G401 (cell line): ENCODE measurements at places on chromosomes 7 and 10.

GRCh38 chr10:59085054-59085453, 91.4 kb upstream of the PHYHIPL start:
- no peak for DNase-seq

DNA sequence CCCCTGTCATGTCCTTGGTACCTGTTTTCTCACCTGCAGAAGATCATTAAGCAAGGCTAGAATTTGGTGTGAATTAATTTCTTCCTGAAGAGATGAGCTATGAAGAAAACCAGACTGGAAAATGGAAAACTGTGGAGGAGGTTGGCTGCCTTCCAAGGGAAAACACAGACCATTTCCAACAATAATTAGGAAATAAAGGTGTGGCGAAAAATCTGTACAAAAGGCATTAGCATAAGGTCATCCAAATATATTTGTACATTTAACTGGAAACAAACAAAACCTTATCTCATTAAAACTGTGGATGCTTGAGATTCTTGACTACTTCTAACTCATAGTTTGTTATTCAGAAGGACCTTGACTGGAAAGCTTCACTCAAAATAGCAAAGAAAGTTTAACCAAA, 1.7 kb downstream of the STN1 start:
- DNase-seq = peak; percentile 54

DNA sequence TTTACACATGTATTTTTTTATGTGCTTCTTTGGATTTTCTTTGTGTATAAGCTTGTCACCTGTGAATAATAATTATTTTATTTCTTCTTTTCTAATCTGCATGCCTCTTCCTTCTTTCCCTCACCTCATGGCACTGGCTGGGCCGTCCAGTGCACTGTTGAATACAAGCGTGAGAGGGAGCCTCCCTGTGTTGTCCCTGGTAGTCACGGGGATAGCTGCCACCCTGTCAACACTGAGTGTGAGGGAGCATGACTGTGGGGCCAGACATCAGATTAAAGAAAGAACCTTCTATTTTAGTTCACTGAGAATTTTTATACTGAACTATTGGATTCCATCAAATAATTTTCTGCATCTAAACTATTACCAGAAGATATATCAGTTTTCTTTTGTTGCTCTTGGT, 187.9 kb downstream of the CDC14C start:
- no peak for DNase-seq

- no peak for DNase-seq
Observed at GRCh38 chr7:105860793-105861192, 15.6 kb downstream of the ATXN7L1 start.

GRCh38 chr10:119652361-119652730, 1.2 kb downstream of the BAG3 start:
- peak; percentile 83 for DNase-seq

DNA sequence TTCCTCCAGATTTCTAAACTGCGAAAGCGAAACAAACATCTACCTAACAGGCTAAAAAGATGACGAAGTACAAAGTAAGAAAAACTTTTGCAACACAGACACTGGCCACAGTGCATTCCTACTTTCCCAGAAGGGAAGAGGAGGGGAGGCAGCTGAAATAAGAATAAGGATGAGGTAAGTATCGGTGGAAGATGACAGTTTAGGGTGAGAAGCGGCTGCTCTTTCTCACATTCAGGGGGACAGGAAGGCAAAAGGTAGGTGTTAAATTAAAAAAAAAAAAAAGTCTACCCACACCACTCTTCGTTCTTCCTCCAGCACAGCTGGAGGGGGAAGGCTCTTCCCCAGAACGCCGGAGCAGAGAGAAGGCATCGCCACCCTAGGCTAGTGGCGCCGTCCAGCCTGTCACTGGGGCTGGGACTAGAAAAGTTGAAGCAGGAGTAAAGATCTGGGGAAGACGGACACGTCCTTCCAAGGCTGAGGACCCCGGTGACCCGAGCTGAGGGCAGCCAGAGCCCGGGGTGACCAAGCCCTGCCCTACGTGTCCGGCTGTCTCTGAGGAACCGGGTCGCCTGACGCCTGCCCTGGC, 846 bp downstream of the DNAJC1 start:
- DNase-seq = no peak

- no peak for DNase-seq
Observed at GRCh38 chr10:19710600-19710999, 105.6 kb upstream of the PLXDC2 start.

- no peak for DNase-seq
Observed at GRCh38 chr10:86263209-86263608, 103.4 kb downstream of the GRID1 start.

DNA sequence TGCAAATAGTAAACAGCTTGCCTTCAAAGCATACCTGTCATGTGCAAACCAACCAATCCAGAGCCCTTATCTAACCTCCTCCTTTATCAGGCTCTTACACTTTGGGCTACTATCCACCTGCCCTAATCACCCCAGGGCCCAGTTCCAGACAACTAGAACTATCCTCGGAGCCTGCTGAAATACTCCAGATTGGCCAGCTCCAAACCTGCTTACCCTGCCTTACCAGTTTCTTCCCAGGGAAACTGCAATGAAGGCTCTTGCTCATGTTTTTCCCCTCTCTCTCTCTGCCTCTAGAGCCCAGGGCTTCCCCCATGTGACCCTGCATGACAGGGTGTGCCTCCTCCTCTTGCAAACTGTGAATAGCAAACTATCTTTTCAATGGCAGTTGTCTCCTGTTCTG, 81.4 kb upstream of the CAPZA2 start:
- no peak for DNase-seq

- DNase-seq = peak; percentile 29
Observed at GRCh38 chr7:141551782-141552181, 572 bp downstream of the AGK start.

DNA sequence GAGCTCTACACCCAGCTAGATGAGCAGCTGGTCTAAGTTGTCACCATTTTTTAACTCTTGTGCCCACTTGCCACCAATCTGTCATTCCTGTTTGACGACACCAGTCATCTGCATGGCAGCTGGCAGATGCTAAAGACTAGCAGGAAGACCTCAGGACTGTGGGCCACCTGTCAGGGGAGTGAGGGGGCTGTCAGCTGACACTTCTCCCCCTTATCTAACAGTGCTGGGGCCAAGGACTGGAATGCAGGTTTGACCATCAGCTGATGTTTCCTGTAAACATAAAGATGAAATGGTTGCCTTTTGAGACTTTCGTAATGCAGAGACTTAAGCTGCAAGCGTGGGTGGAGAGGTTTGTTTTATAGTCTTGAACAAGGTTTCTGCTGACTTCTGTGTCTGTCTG, 93.5 kb downstream of the WNT2 start:
- no peak for DNase-seq

GRCh38 chr7:158281441-158281840, 306.2 kb downstream of the PTPRN2 start:
- no peak for DNase-seq

DNA sequence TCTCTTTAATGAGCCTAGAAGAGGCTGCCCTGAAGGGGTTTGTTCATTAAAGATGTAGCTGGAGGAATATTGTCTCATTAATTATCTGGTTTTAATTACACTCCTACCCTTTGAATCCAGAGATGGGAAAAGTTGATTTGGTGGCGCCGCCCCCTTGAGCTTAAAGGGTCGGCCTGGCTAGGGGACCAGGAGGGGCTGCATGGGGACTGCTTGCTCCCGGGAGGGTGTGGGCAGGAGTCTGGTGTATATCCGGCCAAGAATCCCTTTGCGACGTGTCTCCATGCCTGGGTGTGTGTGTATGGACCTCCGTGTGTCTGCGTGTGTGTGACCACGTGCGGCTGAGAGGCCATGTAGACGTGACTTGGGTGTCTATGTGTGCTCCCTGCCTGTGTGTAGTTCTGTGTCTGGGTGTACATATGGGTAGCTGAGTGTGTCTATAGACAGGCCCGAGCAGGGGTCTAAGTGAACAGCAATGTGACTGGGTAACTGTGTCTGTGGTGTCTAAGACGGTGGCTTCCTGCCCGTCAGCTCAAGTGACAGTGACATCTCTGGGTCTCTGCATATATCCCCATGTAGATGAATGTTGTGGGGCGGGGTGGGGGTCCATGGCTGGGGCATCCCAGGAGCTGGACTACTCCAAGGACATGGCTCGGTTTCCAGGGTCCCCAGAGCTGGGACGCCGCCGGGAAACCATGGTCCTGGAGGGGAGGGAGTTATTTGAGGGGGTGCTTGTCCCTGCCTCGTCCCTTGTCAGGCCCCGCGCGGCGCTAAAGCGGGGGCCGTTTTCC, 10.7 kb downstream of the LBX1 start:
- DNase-seq = no peak
